ENCODE measurements at places on chromosomes 5 and 9.
A peak's percentile ranks its signal among the peaks of the same experiment; 100 is the strongest.

DNA sequence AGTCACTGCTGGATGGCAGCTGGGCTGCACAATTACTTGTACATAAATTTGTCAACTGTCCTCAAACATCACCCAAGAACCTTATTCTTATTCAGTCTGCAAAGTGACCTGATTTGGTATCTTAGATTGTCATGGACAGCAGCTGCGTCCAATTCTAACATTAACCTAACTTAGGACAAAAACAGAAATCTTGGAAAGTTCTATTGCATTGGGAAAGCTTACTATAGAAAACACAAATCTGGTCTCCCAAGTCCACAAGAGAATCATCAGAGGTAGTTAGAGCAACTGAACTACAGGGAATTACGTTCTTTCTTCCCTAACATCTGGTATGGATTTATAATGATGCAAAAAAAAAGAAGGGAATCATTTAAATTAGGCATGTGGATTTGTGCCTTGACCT is 283.9 kb downstream of the NR2F1-AS1 start:
- no peak for DNase-seq

DNA sequence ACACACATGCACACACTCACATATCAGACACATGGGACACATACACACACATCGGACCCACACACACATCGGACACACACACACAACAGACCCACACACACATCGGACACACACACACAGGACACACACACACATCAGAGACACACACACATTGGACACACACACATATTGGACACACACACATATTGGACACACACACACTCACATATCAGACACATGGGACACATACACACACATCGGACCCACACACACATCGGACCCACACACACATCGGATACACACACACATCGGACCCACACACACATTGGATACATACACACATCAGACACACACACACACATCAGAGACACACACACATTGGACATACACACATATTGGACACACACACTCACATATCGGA is 12.8 kb upstream of the LAMC3 start:
- no peak for DNase-seq

DNA sequence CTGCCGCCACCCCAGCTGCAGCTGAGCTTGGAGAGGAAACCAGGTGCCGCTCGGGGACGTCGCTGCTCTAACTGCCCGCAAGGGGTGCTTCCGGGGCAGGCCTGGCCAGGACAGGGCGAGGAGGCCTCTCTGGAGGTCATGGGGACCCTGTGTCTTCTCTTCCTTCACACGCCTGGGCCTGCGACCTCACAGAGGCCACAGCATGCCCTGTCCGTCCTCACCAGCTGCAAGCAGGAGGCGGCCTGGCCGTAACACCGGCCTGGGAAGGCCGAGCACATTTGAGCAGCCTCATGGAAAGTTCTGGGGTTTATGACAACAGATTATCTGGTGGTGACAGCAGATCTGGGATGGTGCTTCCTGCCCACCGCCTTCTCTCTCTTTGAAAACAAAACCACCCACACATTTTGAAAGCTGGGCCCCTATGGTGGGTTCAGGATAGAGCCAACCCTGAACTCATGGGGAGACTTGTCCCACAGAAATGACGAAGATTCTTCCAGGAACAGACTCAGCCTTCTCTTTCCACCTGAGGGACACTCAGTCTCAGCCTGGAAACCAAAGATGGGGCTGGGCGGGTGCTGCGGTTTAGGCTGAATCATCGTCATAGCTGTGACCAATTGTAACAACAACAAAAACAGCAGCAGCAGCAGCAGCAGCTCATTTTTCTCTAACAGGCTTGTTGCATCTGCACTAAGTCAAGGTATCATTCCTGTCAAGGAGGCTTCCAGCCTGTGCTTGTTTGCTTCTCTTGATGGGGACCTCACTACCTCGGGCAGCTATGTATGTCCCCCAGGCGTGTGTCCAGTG is 99.6 kb upstream of the RAPGEF1 start:
- DNase-seq = no peak

DNA sequence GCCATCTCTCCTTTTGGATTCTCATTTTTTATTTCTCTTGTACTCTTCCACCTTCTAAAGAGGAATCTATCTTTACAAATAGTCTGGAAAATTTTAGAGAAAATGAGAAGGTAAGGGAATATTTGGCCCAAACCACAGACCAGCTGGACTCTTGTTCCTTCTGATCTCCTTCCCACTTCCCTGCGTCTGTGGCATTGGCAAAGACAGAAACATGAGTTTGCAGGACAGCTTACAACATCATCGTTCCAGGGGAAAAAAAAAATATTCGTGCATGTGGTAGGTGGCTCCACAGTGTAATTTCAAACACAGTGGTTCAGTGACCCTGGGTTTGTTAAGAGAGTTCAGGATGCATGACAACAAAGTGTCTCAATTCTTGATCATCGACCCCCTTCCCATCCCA is 755.0 kb downstream of the DNAH5 start:
- no peak for DNase-seq

GRCh38 chr5:169350016-169350415 is 49.1 kb upstream of the SLIT3 start:
- DNase-seq = no peak

- DNase-seq = peak; percentile 60
Observed at GRCh38 chr9:33924978-33925797, 108.2 kb downstream of the UBE2R2 start.

DNA sequence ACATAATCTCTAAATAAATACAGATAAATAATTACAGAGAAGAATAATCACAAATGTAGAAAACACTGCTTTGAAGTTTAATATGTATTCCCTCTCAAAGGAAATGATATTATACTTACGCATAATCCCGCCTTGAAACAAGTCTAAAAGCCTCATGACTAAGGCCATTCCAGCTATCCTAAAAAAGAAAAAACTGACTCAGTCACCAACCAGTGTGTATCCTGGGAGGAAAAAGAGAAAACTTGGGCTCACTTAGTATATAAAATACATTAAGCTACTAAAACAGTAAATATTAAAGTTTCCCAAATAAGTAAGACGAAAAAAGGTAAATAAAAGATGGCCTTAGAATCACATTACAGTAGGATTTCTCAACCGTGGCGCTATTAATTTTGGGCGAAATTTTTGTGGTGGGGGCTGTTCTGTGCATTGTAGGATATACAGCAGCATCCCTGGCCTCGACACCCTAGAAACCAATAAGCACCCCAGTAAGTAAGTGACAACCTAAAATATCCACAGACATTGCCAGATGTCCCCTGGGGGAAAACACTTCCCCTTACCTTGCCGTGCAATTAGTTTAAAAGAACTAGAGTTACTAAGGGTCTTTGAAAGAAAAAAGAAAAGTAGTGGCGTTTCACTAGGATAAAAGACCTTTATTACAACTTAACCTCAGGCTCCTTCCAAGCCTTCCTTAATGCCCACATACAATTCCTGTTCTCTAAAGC is 1.1 kb downstream of the HSPA9 start:
- no peak for DNase-seq

- DNase-seq = no peak
Observed at GRCh38 chr5:133713751-133714150, 101.4 kb upstream of the FSTL4 start.

GRCh38 chr9:114629563-114630090 is 18.5 kb downstream of the TMEM268 start:
- no peak for DNase-seq

- DNase-seq = no peak
Observed at GRCh38 chr9:16119261-16120230, 566.7 kb downstream of the CCDC171 start.

GRCh38 chr9:120724757-120725400 is 10.6 kb upstream of the MEGF9 start:
- DNase-seq = no peak

DNA sequence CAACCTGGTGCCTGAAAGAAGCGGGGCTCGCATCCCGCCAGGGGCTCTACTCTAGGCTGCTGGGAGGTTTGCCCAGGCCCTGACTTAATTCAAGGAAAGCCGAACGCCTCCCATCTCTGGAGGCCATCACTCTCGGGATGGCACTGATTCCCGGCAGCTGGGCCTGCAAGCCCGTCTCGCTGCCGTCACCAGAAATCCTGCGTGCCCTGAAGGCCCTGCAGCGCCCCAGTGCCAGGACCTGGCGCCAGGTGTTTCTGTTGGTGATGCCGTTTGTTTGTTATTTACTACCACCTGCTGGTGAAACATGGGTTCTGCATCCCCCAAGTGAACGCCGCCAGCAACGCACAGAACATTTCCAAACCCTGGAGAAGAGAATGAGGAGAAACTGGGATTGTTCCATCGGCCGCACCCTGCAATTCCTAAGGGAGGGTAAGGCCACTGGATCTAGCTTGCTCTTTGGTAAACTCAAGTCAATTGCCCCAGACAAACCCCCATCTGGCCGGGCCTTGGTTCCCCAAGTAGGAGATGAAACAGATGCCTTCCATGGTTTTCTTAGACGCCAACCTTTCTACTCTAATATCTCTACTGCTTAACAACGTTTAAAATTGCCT is 77.9 kb downstream of the AK8 start:
- DNase-seq = peak; percentile 93

DNA sequence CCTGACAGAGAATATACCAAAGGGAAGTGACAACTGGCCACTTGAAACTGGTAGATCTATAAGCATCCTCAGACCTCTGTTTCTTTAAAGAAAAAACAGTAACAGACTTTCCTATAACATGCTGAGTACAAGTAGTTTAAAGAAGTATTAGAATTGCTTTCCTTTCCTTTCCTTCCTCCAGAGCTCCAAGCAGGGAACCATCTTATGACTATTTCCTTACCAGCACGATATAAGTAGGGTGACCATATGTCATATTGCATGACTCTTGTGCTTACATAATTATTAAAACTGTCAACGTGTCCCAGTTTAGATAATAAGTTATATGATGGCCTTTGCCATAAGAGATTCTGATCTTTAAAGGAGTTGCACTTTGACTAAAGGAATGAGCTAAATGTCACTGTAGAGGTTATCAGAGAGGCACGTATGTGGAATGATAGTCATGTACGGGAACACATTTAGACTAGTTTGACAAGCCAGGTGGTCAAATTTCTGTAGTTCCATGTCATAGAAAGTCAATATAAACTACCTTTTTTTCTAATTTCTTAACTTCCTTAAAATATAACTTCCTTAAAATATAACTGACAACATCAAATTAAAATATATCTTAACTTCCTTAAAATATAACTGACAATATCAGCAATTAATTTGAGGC is 212.7 kb upstream of the CD180 start:
- no peak for DNase-seq

- DNase-seq = no peak
Observed at GRCh38 chr9:13439685-13440476, 160.4 kb upstream of the MPDZ start.

DNA sequence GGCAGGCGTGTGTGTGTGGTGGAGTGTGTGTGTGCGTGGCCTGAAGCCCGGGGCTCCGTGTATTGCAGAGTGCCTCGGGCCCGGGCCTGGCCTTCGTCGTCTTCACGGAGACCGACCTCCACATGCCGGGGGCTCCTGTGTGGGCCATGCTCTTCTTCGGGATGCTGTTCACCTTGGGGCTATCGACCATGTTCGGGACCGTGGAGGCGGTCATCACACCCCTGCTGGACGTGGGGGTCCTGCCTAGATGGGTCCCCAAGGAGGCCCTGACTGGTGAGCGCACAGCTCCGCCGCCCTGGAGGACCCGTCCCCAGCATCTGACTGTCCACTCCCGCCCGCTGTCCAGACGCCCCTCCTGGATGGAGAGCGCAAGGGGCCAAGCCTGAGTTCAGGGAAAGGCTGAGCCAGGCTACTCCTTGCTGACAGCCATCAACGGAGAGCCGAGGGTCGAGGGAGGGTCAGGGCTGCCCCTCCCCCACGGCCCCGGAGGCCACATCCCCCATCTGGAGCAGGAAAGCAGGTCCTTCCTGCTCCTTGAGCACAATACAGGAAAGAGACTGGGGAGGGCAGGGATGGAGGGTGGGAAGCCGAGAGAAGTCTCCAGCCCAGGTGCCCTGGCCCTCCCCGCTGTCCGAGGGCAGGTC is 18.4 kb downstream of the SLC6A18 start:
- no peak for DNase-seq

DNA sequence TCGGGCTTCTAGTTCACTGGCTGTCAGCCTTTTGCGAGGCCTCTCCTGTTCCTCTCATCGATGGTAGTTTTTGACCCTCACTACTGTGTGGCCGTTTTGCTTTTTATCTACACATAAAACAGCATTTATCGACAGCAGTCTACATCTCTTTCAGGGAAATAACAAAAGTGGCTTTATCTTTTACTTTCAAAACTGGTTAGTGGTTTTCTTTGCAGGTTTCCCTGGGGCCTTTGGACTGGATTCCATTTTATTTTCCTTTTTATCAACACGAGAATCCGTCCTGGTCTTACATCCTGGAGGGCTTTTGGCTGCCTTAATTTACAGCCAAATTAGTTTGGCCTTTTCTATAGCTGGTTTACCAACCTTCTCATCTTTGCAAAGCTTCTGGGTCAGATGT is 793 bp upstream of the PKD2L2 start:
- DNase-seq = no peak

GRCh38 chr9:129262261-129262660 is 84.2 kb upstream of the IER5L start:
- no peak for DNase-seq

GRCh38 chr9:95272830-95273229 is 44.7 kb downstream of the FANCC start:
- DNase-seq = no peak

- peak; percentile 13 for DNase-seq
Observed at GRCh38 chr5:146828385-146828784, 50.2 kb downstream of the PPP2R2B start.

- no peak for DNase-seq
Observed at GRCh38 chr5:122183098-122183787, 53.9 kb downstream of the ZNF474 start.

DNA sequence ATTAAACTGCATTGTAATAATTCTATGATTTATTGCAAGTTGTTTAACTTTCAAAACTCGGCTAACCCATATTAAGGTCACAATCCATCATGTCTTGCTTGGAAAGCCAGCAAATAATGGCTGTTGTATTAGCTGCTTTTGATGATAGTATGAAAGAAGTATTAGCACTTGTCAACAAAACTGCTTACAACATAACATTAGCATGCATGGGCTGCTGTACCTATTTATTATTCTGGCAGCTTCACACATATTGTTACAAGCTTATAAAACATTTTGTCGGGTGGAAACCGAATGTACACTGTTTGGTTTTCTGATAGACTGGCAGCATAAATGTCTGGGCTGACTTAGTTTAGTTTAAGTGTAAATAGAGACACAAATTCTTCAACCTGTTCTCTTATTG is 378.3 kb downstream of the KIAA0825 start:
- DNase-seq = no peak

GRCh38 chr9:23171479-23171878 is 654.6 kb downstream of the ELAVL2 start:
- no peak for DNase-seq

DNA sequence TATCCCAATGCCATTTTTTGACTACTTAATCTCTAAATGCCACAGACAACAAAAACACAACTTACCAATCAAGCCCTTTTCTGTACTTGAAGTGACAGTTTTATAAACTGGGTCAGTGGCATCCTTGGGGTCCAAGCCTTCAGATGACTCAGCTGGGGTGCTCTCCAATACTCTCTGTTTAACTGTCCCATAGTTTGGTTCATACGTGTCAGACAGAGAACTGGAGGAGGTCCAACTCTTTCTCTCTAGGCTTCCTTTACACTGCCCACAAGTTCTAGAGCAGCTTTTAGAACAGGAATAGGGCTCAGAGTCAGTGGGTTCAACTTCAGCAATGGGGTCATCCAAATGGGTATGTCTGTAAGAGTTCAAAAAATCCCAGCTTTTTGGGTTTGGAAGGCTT is 166.9 kb downstream of the CDC42SE2 start:
- no peak for DNase-seq
